NCI-H69 (cell line): ENCODE measurements at places on chromosomes 12 and 14.
A peak's percentile ranks its signal among the peaks of the same experiment; 100 is the strongest.

- peak; percentile 39 for DNase-seq
These were observed 7.2 kb upstream of the CCDC197 start for GRCh38 chr14:93989939-93990338.

GRCh38 chr12:57216014-57216911 is at the start of gene NXPH4:
NXPH4 (plus strand) TSS chr12:57216794; CDS start chr12:57216970, 176 bp downstream.
- DNase-seq: peak; percentile 90

GRCh38 chr14:35296545-35296944 is 4.4 kb downstream of the PSMA6 start:
- DNase-seq: no peak

DNA sequence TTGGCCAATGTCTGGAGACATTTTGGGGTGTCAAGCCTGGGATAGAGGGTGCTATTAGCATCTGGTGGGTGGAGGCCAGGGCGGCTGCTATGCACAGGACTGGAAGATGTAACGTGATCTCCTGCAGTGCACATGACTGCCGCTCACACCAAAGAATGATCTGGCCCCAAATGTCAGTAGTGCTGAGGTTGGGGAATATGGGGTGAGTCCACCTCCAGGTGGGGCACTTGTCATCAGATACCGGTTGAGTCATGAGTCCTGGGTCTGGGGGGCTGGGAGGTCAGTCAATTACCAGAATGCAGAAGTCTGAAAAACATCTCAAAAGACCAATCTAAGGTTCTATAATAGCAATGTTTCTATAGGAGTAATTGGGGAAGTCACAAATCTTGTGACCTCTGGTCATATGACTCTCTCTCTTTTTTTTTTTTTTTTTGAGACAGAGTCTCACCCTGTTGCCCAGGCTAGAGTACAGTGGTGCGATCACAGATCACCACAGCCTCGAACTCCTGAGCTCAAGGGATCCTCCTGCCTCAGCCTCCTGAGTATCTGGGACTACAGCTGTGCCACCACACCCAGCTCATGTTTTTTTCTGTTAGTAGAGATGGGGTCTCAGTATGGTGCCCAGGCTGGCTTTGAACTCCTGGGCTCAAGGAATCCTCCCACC is 6.0 kb upstream of the SDSL start:
- DNase-seq: peak; percentile 14

- peak; percentile 50 for DNase-seq
These were observed 25.2 kb upstream of the NTN4 start for GRCh38 chr12:95815632-95816212.

DNA sequence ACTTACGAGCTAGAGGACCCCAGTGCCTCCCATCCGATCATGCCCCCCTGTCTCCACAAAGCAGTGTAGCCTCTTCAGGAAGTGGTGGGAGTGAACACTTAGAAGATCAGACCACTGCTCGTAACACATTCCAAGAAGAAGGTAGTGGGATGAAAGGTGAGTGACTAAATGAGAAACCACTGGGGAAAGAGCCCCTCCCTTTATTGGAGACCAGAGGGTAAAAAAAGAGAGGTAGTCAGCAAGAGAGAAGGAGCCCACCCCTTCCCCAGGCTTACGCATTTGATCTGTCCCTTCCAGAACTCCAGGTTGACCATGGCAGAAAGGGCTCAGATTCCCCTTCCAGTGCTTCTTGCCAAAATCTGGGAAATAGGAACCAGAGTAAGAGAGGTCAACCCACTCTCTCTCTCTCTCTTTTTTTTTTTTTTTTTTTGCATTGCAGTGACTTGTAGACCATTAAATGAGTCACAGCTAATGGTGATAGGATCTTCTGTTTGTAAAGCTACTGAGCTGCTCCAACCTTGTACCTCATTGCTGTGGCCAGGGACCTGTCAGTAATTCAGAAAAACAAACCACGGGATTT is 165.4 kb downstream of the GCH1 start:
- no peak for DNase-seq

DNA sequence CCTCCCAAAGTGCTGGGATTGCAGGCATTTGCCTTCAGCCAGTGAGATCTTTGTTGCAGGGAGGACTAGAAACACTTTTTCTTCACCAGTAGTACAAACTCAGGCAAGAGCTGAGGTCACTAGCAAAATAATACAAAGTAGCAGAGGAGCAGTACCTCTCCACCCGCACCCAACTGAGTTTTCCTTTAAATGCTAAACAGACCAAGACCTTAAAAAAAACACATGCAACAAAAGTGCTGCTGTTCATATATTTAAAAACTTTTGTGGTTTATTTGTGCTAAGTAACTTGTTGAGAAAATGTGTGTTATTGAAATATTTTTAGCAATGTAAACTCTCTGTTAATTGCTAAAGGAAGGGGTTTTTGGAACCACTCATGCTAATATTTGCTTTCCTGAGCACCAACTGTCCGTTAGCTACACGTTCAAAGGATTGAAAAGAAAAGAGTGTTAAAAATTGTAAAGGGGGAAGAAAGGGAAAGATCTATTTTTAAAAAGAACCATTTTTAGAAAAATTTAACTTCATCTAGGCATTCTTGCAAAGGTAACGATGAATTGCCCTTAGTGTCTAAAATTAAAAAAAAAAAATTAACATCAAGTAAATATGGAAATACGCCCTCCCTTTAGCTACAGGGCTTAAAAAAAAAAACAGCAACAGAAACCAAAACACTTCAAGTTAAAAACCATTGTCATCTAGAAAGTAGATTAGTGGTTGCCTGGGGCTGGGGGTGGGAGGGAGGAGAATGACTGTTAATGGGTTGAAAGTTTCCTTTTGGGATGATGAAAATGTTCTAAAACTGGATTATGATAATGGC is 114.0 kb upstream of the KRAS start:
- DNase-seq: peak; percentile 7

DNA sequence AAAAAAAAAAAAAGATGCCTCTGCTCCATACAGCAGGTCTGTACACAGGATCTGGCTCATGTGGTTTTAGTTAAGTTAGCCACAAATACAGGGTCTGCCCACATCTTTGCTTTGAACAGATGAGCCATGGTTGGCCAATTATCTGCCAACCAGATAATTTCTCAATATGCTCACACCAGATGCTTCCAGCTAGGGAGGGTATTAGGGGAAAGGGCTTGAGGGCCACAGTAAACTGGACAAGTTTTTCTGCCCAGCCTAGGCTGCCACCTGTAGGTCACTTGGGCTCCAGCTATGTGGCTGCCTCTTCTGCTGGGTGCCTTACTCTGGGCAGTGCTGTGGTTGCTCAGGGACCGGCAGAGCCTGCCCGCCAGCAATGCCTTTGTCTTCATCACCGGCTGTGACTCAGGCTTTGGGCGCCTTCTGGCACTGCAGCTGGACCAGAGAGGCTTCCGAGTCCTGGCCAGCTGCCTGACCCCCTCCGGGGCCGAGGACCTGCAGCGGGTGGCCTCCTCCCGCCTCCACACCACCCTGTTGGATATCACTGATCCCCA is 776 bp downstream of the RDH5 start:
- peak; percentile 80 for DNase-seq

GRCh38 chr12:22653075-22653474 is 28.1 kb downstream of the ETNK1 start:
- no peak for DNase-seq

GRCh38 chr12:11840366-11840765 is 190.9 kb downstream of the ETV6 start:
- peak; percentile 53 for DNase-seq

GRCh38 chr12:10364815-10365622 is 24.8 kb downstream of the KLRK1 start:
- peak; percentile 53 for DNase-seq

GRCh38 chr12:47740606-47741339 is 15.5 kb upstream of the ENDOU start:
- DNase-seq: peak; percentile 66

DNA sequence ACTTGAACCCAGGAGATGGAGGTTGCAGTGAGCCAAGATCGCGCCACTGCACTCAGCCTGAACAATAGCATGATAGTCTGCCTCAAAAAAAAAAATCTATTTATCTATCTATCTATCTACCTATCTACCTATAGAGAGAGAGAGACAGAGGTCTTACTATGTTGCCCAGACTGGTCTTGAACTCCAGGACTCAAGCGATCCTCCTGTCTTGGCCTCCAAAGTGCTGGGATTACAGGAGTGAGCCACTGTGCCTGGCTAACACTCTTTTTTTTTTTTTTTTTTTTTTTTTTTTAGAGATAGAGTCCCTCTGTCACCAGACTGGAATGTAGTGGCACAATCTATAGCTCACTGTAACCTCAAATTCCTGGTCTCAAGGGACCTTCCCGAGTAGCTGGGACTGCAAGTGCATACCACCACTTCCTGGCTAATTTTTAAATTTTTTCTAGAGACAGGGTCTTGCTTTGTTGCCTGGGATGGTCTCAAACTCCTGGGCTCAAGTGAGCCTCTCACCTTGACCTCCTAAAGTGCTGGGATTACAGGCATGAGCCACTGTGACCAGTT is 1.9 kb downstream of the FAM186A start:
- DNase-seq: no peak

DNA sequence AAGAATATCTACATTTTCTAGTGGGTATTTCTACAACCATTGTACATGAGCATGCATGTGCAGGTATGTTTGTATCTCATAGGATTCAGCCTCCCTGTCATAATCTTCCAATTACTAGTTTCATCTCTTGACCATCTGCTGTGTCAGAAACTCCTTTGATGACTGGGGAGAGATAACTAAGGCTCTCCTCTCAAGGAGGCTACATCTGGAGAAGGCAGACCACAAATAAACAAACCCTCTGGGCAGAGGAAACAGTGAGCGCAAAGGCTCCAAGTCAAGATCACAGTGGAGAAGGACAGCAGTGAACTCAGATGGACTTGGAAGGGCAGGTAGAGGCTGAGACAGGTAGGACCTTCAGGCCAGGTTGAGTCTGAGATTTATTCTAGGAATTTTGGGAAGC is 166.4 kb downstream of the PELI2 start:
- no peak for DNase-seq

- no peak for DNase-seq
These were observed 75.4 kb downstream of the DUSP6 start for GRCh38 chr12:89276860-89277259.

GRCh38 chr12:105427883-105428282 is 97.4 kb downstream of the C12orf75 start:
- no peak for DNase-seq

GRCh38 chr12:57234571-57235016 is 5.1 kb downstream of the SHMT2 start:
- DNase-seq: no peak

- peak; percentile 76 for DNase-seq
These were observed 42.5 kb downstream of the WDR20 start for GRCh38 chr14:102182190-102182589.

DNA sequence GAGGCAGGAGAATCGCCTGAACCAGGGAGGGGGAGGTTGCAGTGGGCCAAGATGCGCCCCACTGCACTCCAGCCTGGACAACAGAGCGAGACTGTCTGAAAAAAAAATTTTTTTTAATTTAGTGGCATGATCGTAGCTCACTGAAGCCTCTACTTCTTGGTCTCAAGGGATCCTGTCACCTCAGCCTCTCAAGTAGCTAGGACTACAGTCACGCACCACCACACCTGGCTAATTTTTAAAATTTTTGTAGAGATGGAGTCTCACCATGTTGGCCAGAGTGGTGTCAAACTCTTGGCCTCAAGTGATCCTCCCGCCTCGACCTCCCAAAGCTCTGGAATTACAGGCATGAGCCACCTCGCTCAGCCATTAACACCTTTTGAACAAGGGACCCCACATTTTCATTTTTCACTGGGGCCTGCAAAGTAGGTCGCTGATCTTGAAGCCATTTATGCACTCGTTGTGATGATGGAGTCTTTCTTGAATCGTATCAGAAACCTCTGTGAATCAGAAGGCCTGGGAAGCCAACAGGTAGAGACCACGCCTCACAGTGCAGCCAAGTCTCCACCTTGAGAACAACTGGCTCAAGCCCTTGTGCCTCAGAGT is 5.9 kb downstream of the HCAR1 start:
- DNase-seq: no peak

- DNase-seq: peak; percentile 71
These were observed 46.0 kb downstream of the ATP2B1 start for GRCh38 chr12:89662623-89663022.

DNA sequence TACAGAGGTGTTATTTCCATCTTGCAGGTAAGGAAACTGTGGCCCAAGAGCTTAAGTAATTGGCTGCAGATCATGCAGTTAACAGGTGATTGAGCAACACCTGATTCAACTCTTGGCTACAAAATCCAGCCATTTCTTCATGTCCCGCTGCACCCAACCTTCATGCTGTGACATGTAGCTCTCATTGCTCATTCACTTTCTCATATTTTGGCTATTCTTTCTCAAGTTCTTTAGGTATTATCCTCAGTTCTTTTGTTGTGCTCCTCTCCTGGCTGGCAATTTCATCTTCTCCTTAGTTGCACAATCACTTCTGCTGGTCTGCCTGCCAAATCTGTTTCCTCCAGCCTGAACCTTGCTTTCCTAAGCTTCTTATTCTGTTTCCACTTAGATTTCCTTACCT is 300.8 kb downstream of the SSPN start:
- no peak for DNase-seq

DNA sequence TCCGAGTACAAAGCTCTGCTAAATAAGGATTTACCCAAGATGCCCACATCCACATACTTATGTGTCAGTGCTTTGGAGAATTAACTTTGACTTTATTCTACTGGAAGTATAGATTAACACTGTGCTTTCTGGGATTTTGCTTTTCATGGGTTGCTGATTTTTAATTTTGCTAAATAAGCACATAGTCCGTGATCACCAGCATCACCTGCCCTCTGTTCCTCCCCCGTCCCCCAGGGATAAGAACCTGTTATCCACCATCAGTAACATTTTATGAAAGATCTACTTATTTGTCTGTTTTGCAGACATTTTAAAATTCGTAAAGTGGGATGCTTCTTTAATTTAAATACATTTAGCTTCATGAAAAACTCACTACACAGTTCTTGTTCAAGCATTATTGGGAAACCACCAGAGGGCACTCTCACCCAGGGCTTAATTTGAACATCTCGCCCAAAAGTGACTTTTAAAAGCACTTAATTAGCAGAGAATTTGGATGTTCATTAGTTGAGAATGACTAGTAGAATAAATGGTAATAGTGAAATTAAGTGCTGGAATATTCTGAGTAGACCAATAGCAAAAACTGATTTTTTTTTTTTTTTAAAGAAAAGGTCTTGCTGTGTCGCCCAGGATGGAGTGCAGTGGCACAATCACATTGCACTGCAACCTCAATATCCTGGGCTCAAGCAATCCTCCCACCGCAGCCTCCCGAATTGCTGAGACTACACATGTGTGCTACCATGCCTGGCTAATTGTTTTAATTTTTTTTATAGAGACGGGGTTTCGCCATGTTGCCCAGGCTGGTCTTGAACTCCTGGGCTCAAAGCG is 35.7 kb downstream of the MRPL42 start:
- DNase-seq: peak; percentile 57

DNA sequence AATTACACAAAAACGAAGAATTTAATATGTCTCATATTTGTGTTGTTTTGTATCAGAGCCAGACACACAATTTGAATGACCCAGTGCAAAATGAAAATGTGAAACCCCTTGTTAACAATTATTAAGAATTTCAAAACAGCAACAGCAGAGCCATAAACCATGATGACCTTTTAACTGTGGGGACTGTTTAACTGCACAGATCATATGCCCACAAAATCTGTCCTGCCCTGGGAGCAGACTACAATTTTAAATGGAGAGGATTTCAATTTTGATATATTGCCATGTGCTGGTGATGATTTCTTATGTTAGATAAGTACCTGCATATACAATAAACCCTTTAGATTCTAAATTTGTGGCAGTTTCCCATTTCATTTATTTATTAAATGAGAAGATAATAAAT is 455.5 kb upstream of the MGAT4C start:
- peak; percentile 9 for DNase-seq
